ENCODE measurements at places on chromosomes 4 and X.

GRCh38 chr4:69881173-69881773 is 21.3 kb upstream of the SULT1E1 start:
- peak; percentile 5 for DNase-seq

DNA sequence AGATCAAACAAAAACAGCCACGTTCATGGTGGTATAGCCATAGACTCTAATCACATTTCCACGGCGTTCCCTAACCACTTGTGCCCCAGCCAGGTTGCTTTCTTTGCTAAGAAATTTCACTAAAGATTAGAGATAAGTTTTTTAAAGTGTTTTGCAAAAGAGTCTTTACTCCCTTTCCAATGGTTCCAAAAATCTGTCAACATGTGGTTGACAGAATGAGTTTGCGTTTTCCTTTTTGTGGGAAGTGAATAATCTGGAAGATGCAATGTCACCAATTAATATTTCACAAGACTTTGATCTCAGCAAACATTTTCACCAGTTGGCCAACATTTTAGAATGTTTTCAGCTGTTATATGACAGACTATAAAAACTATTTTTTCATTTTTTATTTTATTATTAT is 35.3 kb downstream of the CXCL1 start:
- DNase-seq, result no peak

DNA sequence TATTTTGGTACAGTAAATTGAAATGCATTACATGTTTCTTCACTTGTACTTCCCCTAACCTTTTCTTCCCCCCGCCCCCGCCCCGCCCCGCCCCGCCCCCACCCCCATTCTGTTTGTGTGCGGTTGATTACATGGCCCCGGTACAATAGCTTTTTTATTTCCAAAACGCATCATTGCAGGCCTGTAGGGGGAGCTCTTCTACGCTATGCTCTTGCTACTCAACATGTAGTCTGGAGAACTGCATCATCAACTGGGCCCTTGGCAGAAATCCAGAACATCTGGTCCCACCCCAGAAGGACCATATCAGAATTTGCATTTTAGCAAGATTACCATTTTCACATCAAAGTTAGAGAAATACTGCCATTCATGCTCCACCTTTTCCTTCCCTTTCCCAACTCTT is 333.3 kb upstream of the DDX53 start:
- DNase-seq, result no peak

DNA sequence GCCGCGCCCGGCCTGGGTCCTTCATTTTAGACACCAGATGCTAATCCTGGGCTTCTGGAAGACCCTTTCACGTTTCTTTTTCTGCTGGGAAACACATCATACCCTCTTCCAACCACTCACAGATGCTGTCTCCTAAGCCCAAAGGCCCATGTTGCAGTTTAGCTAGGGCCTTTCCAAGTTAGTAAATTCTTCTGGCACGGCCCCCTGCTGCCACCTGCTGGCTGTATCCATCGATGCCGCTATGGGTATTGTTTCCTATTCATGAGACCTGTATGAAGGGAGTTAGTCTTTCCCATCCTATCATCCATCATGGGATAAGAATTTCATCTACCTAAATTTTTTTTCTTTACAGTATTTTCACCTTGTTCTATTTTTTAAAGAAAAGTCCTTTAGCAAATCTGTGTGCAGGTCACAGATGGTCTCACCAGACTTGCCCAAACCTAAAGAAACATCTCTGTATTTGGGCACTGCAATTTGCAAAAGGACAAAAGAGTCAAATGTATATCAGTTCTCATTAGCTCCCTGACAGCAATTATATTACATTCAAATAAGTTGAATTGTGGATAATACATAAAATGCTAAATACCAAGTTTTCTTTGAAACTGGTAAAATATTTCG is 37.8 kb upstream of the SLC9A7 start:
- DNase-seq, result peak; percentile 65

- DNase-seq, result no peak
These were observed 259.8 kb downstream of the ARHGAP10 start for GRCh38 chr4:147991543-147992283.

- no peak for DNase-seq
These were observed 53.2 kb upstream of the SPANXB1 start for GRCh38 chrX:140949233-140949632.

Measured in activated CD4-positive, alpha-beta T cell treated with anti-CD3 and anti-CD28 coated beads, Interleukin-2, amount 50 U/mL, for 4 hours (primary cell).